ENCODE measurements at places on chromosomes 3 and 15.

DNA sequence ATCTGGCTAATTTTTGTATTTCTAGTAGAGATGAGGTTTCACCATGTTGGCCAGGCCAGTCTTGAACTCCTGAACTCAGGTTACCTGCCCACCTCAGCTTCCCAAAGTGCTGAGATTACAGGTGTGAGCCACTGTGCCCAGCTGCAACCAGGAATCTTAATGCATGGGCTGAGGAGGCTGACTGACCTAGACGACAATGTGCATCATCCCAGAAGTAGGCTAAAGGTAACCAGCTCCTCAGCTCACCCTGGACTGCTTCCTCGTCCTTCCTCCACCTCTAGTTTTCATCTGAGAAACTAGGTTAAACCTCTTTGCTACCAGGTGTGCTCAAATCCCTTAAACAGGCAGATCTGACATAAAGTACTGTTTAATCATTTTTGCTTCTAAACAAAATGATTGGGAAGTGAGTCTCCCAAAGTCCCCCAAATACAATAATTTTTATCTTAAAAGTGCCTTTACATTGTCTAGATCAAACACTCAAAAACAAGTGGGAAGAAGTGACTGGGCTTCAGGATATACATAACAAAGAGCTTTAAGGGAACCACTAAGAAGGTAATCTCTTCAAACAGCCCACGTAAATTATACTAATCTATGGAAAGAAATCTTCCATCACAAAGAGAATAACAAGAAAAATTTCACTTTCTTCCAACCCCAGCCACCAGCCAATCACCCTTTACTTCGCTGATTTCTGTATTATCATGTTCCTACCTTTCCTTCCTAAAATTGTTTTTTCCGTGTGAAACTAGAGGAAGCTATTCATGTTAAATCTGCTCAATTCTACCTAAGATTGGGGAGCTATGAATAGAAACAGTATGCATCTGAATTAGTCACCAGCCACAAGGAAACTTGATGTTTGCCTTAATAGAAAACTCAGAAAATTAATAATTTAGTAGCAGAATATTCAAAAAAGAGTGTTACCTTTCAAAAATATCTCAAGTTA is 34.7 kb downstream of the IGF2BP2 start:
- DNase-seq, result no peak

GRCh38 chr3:34011171-34012101 is 213.0 kb downstream of the PDCD6IP start:
- DNase-seq, result no peak

GRCh38 chr3:187684880-187685279 is 14.7 kb upstream of the SST start:
- DNase-seq, result no peak

DNA sequence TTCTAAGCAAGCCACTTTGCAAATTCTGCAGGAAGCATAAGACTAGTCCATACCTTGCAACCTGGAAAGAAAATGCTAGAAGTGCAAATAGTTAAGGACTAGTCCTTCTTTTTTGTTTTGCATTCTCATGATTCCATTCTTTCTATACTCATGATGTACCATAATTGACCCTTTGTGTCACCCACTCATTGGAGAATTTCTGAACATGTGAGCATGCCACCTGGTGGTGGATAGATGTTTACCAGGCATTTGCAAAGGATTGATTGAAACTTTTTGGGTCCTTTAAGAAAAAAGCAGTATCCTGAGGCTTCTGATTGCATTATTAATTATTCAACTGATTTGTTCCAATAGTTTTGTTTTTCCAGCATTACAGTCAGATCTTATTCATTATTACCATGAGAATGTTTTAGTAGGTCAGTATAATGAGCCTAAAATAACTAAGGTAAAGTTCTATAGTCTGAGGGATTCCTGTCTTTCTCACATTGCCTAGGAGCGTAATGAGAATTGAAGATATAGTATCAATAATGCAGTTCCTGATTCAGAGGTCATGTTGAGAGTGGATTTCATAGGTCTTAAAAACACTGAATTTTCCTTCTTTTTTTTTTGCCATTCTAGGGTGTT is 20.2 kb upstream of the DIPK2A start:
- DNase-seq, result no peak

DNA sequence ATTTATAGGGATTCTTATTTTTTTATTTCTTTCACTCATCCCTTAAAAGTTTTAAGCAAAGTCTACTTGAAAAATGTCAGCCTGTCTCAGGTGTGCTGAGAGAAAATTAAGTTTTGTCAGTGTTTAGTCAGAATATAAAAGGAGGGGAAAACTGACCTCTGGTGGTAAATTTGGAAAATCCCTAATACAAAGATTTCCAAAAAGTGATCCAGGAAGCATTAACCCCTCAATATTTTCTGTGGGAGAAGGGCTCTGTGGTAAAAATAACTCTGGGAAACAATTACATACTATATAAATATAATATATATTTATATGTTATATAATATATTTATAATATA is 41.0 kb upstream of the FRMD4B start:
- no peak for DNase-seq

GRCh38 chr15:81376231-81376630 is 2.2 kb upstream of the TMC3 start:
- DNase-seq, result no peak

GRCh38 chr15:67745073-67746006 is 80.0 kb upstream of the SKOR1 start:
- DNase-seq, result no peak

DNA sequence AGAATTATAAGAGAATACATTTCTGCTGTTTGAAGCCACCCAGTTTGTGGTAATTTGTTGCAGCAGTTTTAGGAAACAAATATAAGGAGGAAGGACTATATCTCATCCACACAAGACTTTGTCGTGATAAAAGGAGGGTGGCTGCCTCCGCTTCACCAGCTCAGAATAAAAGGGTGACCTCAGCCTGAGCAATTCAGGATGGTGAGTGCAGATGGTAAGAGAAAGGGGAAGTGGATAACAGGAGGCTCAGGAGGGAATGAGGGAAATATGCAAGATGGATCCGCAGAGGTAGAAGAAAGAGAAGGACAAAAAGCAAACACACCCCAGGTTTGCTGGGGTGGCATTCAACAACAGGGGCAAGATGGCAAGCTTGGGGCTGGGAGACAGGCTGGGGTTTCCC is 108.1 kb upstream of the TNFAIP8L3 start:
- DNase-seq, result no peak

DNA sequence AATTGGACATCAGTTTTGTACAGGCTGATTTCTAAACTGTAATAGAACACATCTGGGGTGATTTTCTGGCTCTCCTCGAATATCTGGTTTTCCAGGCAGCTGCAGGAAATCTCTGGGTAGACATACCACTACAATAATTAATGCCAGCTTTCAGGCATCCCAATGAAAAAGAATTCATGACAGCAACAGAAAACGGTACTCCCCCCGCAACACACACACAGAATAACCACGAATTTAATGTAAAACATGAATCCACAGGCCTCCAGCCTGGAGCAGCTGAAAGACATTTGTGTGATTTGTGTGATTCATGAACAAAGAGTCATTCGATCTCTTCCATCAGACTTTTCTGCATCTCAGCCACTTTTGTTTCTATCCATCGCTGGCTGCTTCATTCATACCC is 262.2 kb downstream of the MAGI1 start:
- DNase-seq, result no peak

DNA sequence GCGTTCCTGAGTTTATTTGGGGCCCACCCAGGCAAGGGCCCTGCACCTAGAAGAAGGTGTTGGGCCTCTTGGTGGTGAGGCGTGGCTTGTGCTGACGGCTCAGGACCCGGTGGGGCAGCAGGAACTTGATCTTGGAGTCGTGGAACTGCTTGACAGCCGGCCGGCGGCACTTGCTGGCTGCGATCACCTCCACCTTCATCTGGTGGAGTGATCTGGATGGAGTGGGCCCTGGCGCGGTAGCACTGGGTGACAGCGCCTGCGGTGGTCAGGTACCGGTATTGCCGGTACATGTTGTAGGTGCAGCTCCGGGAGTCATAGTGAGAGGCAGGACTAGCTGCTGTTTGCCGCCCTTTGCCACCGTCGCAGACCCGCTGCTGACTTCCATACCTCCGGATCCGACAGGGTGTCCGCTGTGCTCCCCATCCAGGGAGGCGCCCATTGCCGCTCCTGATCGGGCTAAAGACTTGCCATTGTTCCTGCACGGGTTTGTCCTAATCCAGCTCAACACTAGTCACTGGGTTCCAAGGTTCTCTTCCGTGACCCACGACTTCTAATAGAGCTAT is 136.8 kb downstream of the ANO10 start:
- no peak for DNase-seq

DNA sequence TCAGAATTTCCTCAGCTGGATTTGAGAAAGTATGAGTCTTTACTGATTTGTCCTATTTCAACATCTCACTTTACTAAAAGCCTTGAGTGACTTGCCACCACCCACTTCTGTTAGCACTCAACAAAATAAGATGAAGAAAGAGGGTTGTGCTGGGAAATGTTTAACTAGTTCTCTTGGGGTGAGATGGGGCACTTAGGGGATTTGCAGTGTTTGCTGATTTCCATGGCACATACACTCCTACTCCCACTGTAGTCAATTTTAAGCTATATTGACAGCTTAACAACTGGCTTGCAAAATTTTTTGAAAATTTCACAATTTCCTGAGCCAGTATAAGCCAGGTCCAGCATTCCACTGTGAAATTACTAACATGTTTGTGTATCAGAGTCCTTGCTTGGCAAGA is 463.1 kb upstream of the ARHGEF26 start:
- no peak for DNase-seq

GRCh38 chr3:9899289-9899791 is 3.3 kb upstream of the IL17RE start:
- no peak for DNase-seq

DNA sequence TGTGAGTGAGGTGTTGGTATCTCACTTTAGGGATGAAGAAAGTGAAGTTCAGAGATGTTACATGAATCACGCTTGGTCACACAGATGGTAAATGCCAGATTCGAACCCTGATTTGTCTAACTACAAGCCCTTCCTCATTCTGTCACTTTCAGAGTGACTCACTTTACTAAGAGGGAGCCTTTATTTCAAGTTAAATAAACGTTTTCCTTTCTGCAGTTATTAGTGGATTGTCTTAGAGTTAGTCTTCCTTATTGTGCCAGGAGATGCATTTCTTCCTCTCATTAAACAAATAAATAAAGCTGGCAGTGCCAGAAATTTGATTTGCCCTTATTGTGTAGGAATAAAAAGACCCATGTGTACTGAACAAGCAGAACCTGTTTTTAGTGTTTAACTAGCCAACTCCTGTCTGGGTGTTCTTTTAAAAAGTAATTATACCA is 162.5 kb downstream of the AKAP13 start:
- no peak for DNase-seq

DNA sequence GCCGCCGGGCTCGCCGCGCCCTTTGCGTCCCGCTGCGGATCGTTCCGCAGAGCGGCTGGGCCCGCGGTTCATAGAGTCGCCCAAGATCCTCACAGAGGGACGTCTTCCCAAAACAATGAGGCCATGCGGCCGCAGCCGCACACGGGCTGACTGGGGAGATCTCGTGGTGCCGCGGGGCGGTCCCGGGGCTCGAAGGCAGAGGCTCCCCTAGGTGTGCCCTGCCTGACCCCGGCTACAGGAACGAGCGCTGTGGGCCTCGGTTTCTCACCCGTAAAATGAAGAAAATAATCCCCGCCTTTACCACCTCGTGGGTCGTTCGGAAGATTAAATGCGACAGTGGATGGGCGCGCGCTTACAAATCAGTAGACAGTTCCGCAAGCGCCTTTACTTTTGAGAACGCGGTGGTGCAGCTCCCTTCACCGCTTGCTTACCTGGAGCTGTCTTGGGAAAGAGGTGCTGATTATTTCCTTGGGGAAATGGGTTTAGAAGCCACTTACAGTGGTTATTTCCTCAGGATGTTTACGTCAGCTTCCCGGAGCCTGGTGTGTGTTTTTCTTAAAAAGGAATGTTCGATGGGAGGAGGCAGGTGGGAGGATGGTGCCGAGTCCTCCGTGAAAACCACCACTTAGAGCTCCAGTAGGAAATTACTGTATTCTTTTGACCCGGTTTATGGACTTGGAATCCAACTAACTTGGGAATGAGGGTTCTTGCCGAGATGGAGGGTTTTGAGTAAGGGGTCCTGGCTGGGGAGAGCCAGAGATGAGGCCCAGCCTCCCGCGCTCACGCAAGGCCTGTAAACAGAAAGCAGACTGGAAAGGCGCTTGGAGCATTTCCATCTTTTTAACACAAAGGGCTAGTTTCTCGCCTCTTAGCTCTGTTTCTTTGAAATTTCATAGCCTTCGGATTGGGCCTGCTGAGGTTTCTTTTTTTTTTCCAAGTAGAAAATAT is 1.9 kb upstream of the MEX3B start:
- DNase-seq, result no peak

DNA sequence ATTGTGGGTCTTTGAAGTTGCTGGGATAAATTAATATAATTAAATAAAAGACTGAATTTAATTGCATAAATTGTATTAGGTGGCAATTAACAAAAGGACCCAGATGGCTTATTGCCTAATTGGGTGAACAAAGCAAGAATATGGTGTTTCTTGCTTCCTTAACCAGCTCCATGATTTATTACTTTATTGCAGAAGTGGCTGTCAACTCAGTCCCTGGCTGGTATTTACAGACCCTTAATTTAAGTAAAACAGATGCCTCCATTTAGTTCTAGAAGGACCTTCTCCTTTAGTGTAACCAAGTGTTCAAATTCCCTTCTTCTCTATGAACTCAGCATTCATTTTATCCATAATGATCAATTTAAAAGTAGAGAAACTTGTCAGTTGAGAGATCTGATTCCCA is 35.1 kb downstream of the DPH3 start:
- no peak for DNase-seq

- no peak for DNase-seq
These were observed 21.2 kb downstream of the TFG start for GRCh38 chr3:100730524-100730923.

- DNase-seq, result no peak
These were observed 2.0 kb upstream of the SEMA3G start for GRCh38 chr3:52446631-52447511.

- no peak for DNase-seq
These were observed 2.4 kb downstream of the UCN2 start for GRCh38 chr3:48561045-48561736.

DNA sequence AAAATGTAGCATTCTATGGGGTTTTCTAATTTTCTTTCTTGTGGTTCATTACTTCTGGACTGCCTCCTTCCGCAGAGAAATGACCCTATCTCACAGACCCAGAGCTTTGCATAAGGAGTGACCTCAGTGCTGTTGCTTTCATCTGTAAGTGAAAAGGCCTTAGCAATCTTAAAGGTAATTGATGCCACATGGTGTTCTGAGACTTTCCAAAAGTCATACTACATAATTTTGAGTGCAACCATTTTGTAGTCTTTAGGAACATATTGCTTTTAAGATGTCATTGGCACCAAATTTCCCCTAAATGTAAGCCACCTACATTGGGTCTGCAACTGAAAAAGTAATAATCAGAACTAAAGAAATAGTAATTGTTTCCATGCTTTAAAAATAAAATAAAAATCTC is 9.2 kb upstream of the HHLA2 start:
- DNase-seq, result no peak

GRCh38 chr3:71121429-71122167 is 461.9 kb downstream of the FOXP1 start:
- DNase-seq, result no peak

DNA sequence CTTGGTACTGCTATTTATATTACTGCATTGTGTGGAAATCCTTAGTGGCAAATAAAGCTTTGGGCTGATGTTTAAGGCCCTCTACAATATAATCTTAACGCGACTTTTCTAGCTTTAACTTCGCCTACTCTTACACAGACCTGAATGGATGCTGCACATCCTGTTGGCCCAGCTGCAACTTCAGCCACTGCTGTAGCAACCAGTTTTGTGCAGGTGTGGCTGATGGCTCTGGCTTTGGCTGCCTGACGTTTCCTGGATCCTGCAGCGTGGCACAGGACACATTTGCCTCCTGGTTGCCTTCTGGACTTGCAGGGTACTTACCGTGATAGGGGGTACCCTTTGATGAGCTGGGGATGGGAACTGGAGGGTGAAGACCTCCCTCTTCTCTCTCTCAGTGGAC is 20.2 kb upstream of the ERICH6 start:
- no peak for DNase-seq

Measured in NCI-H510A (cell line).